ENCODE measurements at places on chromosomes 4 and X.

DNA sequence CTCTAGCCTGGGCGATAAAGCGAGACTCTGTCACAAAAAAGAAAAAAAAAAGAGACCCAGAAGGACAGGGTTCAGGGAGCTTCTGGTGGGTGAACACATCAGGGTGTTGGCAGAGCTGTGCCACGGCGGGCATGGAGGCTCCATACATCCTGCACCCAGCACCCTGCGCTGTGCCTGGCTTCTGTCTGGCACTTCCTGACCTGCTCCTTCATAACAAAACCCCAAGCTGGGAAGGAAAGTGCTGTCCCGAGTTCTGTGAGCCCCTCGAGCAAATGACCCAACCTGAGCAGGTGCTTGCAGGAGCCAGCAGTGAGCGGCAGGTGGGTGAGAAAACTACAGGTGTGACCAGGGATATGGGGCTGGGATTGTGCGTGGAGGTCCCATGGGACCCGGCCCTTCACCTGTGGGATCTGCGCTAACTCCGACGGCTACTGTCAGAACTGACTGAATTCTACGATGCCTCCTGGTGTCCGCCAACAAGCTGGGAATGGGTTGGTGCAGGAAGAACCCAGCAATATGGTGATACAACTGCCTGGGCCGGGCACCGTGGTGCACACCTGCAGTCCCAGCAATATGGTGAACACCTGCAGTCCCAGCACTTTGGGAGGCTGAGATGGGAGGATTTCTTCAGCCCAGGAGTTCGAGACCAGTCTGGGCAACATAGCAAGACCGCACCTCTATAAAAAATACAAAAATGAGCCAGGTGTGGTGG lies 18.9 kb downstream of the ASMTL start:
- no peak for DNase-seq

- no peak for DNase-seq
Observed at GRCh38 chr4:112647785-112648184, 10.8 kb downstream of the LARP7 start.

DNA sequence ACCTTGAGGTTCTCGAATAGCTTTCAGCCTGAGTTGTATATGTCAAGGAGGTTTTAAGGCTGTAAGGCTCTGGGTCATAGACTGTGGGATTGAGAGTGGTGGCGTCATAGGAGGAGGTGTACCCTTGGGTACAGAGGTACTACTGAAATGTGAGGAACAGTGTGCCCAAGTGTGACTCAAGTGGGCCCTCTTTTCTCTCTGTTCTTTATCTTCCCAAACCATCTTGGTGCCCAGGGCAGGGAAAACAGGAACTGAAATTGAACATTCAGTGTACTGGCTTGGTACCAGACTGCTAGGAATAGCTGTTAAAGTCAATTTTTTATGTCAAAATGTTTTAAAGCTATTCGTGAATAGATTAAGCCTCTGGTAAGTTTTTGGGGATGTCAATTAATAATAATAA lies 136.2 kb upstream of the RPS6KA3 start:
- no peak for DNase-seq

GRCh38 chr4:78551420-78552351 lies at the start of gene ANXA3:
TSS of gene ANXA3 (plus strand) at chr4:78551770. CDS start at chr4:78554474, 2,704 bp downstream.
- DNase-seq: no peak

GRCh38 chrX:150035531-150035930 lies 97.2 kb upstream of the EOLA2 start:
- DNase-seq: no peak

GRCh38 chrX:124328765-124329164 lies 3.7 kb upstream of the TEX13D start:
- no peak for DNase-seq

DNA sequence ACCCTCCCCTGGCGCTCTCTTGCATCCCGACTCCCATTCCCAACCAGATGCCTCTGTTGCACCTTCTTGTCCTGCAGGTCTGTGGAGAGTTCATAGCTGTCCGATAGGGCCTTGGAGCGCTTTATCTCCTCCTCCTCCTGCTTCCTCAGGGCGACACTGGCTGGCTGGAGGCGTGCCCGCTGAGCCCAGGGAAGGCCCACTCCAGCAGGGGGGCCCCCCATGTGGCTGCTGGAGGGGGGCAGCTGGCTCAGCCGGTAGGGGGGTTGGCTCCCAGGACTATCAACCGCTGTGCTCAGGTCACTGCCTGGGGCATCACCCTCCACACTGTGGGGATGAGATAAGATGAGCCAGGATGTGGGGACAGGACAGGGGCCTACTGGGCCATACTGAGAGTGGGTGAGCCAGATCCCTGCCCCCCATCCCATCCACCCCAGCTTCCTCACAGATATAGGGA lies 25.6 kb downstream of the IQSEC2 start:
- DNase-seq: no peak

DNA sequence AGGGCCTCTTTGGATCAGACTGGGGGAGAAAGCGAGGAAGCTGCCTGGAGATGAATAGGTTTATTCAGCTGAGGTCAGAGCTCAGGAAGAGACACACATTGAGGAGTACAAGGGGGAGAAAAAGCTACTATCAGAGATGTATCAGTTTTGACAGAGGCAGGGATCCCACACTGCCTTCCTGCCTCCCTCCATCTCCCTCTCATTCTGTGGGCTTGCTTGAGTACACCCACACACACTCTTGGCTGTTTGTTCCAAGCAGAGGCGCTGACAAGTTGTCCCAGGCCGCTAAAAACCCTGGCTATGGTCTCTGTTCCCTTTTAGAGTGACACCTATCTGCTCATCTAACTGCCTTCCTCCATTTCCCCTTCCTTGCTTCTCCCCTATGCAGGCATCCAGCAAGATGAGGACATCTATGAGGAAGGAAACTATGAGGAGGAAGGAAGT lies 5.2 kb downstream of the TSPYL2 start:
- DNase-seq: no peak
